ENCODE measurements at places on chromosomes 12 and 14. TPM values are rescaled to one million over a fixed set of nuclear protein-coding genes. Genes with fewer than 3 reads are reported as not detected.

AQP5 gene
- polyA plus RNA-seq: 0.74 TPM

LUM gene
- 12.7 TPM for polyA plus RNA-seq

INHBE gene
- polyA plus RNA-seq: 0.23 TPM

RNASE7 gene
- polyA plus RNA-seq: not detected

MFAP5 gene
- 0.10 TPM for polyA plus RNA-seq

TMPRSS12 gene
- not detected for polyA plus RNA-seq
